NCI-H1417 (cell line): ENCODE measurements at places on chromosomes 2 and 18.
A peak's percentile ranks its signal among the peaks of the same experiment; 100 is the strongest.

DNA sequence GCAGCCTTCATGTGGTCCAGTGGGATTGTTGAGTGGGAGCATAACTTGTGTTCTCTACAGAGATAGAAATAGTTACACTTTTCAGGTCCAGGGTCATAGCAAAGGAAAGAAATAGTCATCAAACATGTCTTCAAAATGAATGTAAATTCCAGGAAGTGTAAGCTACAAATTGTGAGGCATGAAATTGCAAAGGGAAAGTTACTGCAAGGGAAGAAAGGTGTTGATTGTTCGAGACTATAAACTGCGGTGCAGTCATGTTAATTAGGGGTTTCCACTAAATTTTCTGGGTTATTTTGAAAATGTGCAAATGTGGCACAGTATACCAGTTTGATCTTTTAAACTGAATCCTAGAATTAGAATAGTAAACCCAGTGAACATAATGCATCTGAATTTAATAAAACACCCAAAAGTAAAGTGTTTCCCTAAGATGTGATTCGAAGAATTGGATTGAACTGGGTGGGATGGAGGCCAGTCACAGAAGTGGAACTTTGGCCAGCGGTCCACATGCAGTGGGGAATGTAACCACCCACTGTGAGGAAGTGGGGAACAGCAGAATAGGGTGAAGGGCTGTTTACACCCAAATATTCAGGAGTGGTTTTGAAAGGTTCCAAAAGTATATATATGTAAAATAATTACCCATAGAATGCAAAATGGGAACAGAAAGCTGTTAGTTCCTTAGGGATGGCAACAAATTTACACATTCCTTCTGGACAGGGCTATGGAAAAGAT, 126.5 kb upstream of the CCDC68 start:
- DNase-seq = no peak

- DNase-seq = no peak
These were observed 8.0 kb downstream of the PCARE start for GRCh38 chr2:29066271-29066860.

- no peak for DNase-seq
These were observed 84.9 kb downstream of the DYSF start for GRCh38 chr2:71538241-71538640.

- DNase-seq = no peak
These were observed 49.2 kb upstream of the NEMP2 start for GRCh38 chr2:190583507-190584337.

GRCh38 chr2:111186933-111187332, 66.2 kb downstream of the BCL2L11 start:
- DNase-seq = no peak

- no peak for DNase-seq
These were observed 100.0 kb upstream of the PKDCC start for GRCh38 chr2:41947701-41948396.

DNA sequence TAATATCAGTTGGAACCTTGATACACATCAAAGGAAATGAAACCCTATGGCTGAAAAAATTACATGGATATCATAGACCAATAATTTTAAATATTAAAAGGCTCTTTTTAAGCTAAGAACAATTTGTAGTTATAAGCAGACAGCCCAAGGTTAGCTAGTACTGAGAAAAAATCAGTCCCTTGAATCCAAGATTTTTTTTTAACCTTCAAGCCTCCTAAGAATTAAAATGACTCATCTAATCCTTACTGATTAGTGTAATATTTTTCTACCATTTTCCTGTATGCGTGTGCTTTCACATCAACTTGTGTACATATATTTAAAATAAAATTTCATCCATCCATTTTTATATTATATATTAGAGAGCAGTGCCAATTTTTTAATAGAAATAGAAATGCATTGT, 1004.9 kb upstream of the ZEB2 start:
- DNase-seq = no peak

DNA sequence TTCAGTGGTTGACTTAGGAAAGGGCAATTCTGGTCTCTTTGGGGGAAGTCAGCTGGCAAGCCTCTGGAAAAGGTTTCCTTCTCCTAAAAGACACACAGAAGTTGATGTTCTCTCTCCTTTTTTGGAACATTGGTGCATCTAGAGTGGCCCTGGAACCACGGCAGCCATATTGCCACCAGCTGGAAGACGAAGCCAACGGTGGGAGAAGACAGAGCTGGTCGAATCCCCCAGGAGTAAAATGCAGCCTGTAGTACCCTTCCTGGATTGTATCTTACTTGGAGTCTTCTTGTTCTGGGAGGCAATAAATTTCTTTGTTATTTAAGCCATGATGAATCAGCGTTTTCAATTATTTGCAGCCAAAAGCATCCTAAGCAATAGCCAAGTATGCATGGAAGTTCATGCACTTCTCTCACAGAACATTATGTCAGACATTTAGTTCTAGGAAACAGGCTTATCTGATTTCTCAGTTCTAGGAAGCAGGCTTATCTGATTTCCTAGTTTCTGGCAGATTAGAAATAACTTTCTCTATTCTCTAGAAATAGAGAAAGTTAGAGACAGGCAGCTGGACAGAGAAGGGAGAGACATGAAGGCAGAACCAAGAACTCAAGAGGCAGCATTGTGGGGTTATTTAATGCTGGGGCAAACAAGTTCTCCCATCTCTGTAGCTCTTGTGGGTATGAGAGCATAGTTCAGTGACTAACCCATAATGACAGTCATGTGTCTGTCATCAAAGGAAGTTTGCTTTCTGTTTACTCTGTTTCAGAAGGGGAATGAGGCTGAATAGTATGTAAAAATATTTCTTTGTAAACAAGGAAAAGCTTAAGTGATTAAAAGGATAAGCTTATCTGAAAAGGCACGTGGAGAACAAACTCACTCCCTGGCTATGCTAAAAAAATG, 40.5 kb upstream of the NABP1 start:
- no peak for DNase-seq

GRCh38 chr2:134389381-134389780, 135.5 kb downstream of the MGAT5 start:
- no peak for DNase-seq

GRCh38 chr2:233811087-233811486, 33.0 kb downstream of the MROH2A start:
- no peak for DNase-seq

DNA sequence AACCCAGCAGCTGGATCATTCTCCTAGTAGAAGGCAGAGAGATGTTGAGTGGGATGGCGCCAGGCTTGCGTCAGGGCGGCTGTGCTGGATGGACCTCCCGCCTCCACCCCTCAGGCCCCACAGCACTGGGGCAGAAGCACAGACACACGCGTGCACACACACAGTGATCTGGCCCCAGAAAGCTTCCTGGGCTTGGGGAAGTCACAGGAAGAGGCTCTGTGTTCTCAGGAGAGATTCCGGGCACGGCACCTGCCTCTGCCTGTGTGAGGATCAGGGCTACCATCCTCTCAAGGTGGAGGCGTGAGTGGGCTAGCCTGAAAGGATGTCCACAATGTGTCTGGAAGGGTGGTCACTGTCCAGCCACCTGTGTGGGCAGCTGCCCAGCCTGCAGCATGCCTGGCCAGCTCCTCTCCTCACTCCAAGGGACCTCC, 229.8 kb upstream of the HS6ST1 start:
- no peak for DNase-seq

GRCh38 chr18:8478968-8479370, 130.3 kb upstream of the RAB12 start:
- DNase-seq = no peak

- DNase-seq = no peak
These were observed 36.3 kb downstream of the FBXO11 start for GRCh38 chr2:47869859-47870595.

DNA sequence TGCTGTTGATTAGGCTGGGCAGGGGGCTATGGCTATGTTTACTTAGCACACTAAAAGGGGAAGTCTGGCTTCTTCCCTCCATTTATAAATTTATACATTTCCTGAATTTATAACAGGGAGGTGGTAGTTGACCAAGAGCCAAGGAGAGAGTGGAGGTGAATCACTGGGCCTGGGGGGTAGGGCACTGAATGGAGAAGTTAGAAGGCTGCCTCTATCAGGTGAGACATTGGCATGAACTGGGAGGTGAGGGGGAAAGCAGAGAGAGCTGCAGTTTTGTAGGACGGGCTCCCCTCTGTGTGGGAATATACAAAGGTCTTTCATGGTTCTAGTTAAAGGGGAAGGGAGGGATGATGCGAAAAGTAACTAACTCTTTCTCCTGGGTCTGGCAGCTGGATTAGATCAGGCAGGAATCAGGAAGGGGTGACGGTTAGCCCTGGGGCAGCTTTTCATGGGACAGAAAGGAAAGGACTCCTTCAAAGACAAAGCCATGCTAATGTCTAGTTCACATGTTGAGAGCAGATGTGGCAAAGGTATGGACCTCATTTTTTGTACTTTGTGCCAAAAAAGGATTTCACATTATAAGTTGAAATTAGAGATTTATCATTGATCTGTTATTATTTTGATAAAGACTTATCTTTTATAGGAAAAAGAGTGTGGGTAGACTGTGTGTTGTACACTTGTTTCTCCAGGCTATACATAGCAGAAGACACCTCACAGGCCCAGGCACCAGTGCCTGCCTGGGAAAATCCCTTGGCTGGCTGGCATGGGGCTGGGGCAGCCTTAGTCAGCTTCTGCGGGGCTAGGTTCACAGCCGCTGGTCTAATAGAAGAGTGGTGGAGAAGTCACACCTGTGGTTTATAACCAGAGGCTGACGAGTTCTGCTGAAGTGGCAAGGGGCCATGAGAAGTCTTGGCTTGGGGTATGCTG, 158.7 kb downstream of the CLIP4 start:
- no peak for DNase-seq

- no peak for DNase-seq
These were observed 35.5 kb downstream of the ICOS start for GRCh38 chr2:203972066-203972465.

DNA sequence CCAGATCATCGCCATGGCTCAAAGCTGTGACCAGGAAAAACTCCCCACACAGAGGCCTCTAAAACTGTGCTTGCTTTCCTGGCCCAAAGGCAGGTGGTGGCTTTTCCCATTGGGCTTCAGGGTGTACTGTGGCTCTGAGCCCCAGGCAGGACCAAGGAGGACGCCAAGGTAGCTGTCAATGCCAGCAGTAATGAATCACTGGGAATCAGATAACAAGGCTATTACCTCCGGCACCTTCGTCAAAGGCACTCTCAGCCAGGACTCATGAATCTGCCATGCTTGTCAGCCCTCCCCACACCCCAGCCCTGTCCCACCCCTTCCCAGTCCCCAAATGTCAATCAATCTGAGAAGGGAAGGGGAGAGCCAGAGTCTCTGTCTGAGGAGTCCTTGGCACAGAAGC, 27.9 kb upstream of the EN1 start:
- no peak for DNase-seq

DNA sequence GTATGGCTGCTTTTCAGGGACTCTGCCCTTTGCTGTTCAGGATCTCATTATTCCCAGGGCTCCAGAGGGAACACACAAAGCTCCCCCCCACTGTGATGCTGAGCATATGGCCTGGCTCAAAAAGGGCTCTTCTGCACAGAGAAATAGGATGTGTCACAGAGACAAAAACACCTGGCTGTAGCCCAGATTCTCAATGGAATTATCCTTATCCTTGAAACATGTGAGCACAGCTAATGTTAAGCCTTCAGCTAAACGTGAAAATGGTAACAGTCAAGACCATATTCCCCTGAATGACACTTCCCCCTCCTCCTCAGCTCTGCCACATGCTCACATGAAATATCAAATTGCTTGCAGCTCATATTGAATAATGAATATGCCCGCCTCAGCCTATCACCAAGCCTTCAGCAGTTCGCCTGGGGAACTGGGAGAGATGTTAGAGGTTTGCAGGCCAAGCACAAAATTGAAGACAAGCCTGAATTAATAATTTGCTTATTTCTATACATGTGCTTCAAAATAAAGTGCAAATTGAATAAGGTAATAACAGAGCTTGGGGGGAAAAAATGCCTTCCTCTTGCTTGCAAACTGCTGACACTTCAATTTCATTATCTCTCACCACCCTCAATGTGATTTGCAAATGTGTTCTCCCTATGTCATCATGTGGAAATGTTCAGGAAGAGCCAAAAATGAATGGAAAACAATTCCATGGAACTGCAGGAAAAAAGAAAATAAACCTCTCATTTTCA, 181.0 kb upstream of the HNRNPA3 start:
- peak; percentile 77 for DNase-seq

GRCh38 chr2:220002251-220002650, 374.8 kb downstream of the SLC4A3 start:
- no peak for DNase-seq

- DNase-seq = no peak
These were observed 66.7 kb downstream of the TPGS2 start for GRCh38 chr18:36762074-36762473.

DNA sequence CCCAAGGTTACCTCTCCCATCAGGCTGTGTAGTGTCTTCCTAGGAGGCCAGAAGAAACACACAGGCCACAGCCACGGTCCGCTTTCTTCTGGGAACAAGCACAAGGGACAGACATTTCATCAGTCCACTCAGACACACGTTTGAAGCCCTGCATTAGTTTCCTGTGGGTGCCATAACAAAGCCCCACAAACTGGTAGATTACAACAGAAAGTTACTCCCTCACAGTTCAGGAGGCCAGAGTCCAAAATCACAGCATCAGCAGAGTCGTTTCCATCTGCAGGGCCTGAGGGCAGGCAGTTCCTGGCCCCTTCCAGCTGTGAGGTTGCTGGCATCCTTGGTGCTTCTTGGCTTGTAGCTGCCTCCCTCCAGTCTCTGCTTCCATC, 8.8 kb upstream of the PRLH start:
- DNase-seq = no peak

DNA sequence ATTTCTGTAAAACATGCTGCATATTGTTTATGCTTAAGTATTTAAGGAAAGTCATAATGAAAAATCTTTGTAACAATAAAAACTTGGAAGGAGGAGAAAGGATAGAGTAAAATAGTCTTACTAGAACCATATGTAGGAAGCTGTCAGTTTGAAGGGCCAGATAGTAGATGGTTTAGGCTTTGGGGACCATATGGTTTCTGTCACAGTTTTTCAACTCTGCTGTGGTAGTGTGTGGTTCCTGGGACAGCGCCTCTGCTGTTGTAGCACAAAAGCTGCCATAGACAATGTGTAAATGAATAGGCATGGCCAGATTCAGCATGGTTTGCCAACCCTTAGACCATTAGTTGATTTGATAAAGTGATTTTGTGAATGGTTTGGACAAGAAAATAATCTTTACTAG, 75.5 kb downstream of the SLC39A10 start:
- no peak for DNase-seq

DNA sequence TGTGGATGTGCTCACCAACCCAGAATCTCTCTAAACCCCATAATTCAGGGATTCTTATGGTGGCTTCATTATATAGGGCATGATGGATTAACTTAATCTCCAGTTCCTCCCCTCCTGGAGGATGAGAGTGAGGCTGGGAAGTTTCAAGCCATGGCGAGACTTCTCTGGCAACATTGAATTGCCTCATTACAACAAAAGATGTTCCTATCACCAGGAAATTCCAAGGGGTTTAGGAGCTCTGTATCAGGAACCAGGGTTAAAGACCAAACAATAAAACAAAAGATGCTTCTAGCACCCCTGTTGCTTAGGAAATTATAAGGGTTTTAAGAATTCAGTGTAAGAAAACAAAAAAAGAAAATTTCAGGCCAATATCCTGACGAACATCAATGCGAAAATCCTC, 100.1 kb downstream of the NAB1 start:
- no peak for DNase-seq

GRCh38 chr2:102072741-102073140, 69.8 kb upstream of the IL1R1 start:
- DNase-seq = no peak
